ENCODE measurements at places on chromosomes 16 and 17.

- no peak for DNase-seq
These were observed 25.9 kb downstream of the AMFR start for GRCh38 chr16:56399486-56399885.

- no peak for DNase-seq
These were observed 309.0 kb upstream of the PMFBP1 start for GRCh38 chr16:72480911-72481310.

DNA sequence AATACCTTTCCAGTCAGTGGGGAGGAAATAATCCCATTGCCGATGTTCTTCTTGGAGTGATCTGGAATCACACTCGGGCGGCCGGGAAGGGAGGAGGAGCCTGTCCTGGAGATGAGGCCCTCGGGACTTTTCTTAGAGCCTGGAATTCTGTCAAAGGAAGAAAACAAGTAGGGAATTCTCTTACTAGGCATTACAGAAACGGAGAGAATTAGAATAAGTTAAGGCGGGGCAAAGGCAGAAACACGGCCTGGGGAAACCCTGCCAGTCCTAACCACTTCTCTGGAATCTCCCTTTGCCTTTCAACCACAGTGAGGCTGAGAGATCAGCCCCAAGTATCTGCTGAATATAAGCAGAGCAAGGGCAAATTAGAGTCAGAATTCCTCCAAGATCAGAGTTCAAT, 27.8 kb downstream of the USP36 start:
- no peak for DNase-seq

DNA sequence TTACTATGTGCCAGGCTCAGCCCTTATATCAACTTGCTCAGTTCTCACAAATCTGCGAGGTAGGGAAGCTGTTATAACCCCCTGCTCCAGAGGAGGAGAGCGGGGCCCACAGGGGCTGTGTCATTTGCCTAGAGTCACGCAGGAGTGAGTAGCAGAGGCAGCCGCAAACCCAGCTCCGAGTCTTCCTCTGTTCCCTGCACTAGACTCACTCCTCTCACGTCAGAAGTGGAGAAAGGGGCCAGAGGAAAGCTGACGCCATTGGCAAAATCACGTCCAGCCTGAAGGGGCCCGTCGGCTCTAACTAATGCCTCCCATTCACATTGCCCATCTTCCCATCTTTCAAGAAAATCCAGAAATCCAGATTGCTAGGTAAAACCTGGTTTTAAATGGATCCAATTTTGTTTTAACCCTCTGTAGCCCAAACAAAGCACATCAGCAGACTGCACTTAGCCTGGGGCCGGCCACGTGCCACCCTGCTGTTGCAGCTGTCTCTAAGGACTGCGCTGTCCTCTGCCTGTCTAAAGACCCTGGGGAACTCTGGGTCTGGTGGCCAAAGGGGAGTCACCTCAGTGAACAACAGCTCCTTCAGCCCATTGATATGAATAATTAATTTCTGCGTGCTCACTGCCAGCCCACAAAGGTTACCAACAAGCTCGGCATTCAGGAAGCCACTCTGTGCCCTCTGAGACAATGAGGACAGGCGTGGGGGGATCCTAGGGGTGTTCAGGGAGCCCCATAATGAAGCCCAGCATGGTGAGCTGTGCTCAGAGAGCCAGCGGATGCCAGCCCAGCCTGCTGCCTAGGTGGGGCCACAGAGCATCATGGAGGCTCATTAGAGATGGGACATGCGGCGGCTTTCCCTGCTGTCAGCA, 36.7 kb upstream of the ABR start:
- DNase-seq: no peak

- DNase-seq: no peak
These were observed 183.5 kb downstream of the SEC14L1 start for GRCh38 chr17:77324227-77324626.

GRCh38 chr17:6427279-6427781, 7.6 kb downstream of the AIPL1 start:
- no peak for DNase-seq

GRCh38 chr17:43430936-43431713, 32.3 kb downstream of the ARL4D start:
- no peak for DNase-seq

DNA sequence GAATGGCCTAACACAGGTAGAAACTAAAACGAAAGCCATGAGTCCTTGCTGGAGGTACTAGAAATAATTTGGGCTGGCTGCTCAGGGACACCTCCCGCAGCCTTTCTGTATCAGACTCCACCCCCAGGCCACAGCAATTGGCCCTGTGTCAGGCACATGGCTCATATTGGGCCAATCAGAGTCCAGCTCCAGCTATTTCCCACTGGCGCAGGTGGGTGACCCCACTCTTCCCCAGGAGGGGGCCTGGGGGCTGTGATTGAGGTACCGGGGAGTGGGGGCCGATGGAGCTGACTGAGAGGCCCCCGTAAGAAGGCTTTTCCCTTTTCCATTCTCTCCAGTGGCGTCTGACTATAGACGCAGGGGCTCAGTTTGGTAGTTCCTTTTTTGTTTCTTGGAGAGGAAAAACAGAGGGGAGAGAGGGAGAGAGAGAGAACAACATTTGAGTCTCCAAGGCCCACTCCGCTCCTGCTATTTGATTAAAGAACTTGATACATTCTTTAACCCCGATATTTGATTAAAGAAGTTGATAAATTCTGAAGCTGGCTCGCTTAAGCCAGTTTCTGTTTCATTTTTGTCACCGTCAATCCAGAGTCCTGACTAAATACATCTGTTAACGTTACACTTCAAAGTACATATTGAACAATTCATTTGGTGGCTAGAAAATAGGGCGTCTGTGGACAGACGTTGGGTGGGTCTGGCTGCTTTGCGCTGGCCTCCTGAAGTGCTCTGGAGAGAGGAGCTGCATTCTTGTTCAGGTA, 26.3 kb downstream of the FOXL1 start:
- DNase-seq: no peak

DNA sequence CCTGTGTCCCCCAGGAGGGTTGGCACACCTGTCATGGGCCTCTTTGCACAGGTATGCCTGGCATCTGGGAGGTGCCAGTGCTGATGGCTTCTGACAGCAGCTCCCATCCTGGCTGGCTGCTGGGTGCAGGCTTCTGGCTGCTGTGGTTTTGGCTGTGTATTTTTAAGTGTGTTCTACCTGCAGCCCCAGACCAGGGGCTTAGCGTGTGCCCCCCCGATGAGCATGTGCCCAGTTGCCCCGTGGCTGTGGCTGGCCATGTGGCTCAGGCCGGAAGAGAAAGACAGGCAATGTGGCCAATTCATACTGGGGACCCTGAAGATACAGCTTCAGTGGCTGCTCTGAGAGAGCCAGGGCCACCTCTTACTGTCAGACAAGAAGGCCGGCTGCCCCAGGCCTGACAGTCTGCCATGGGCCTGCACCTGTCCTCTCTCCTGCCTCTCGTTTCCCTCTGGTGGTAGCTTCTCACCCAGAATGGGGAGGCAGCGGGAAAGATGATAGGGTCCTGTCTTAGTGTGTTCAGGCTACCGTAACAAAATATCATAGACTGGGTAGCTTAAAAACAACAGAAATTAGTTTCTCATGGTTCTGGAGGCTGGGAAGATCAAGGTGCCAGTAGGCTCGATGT, 37.6 kb upstream of the LGALS9 start:
- no peak for DNase-seq

- peak; percentile 77 for DNase-seq
These were observed at the start of gene WDR90 for GRCh38 chr16:648781-649589. Gene WDR90 (plus strand): TSS chr16:649365. CDS start chr16:649417, 52 bp downstream.

DNA sequence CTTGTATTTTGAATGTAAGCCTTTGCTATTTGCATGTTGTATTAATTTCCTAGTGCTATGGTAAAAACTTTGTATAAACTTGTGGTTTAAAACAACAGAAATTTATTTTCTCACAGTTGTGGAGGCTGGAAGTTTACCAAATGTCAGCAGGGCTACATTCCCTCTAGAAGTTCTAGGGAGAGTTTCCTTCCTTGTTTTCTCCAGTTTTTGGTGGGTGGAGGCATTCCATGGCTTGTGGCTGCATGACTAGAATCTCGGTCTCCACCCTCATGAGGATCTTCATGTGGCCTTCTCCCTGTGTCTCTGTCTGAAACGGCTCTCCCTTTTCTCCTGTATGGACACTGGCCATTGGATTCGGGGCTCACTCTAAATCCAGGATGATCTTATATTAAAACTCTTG, 482.2 kb upstream of the GOT2 start:
- DNase-seq: no peak

- no peak for DNase-seq
These were observed 390 bp downstream of the ZNRF1 start for GRCh38 chr16:74999219-74999608.

GRCh38 chr17:63349478-63350000, 96.6 kb downstream of the CYB561 start:
- DNase-seq: no peak

DNA sequence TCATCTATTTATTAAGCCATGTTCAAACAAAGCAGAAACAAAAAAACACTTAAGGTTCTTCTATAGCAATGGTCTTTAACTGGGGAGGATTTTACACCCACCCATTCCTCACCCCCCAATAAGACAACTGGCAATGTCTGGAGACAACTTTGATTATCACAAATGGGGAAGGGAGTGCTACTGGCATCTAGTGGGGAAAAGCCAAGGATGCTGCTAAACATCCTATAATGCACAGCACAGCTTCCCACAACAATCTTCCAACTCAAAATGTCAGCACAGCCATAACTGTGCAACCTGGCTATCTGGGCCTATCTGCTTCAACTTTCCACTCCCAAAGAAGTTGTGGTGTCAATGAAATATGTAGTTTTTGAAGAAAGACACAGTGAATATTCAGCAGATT, 1044.4 kb downstream of the CDH8 start:
- DNase-seq: no peak

DNA sequence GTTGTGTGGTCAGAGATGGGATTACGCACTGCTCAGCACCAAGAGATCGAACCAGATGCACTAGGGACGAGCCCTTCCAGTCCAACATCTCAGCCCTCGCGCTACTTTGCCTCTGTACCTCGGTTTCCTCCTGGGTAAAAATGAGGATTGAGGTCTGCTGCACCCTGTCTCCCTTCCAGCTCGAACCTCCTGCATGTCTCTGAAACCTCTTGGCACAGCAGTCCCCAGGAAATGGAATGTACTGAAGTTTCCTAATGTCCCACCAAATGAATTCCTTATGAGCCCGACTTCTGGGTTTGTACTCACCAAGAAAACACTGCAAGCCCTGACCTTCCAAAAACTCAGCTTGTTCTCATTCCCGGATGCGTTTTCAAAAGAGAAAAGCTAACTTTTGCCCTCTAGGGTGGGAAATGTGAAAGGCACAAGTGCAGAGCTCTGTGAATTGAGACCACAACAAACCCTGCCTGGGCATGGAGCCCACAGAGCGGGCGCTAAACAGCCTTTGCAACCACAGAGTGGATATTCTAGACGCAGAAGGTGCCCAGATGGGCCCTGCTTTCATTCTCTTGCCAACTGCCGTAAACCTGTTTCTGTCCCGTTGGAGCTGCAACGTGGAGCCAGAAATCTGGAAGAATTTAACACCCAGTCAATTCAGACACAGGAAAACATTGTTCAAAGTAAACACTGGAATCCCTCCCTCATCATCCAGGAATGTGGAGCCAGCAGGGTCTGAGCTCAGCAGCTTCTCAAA, 10.3 kb downstream of the CDRT4 start:
- DNase-seq: no peak

- no peak for DNase-seq
These were observed 23.6 kb upstream of the GPRC5C start for GRCh38 chr17:74408262-74408661.

DNA sequence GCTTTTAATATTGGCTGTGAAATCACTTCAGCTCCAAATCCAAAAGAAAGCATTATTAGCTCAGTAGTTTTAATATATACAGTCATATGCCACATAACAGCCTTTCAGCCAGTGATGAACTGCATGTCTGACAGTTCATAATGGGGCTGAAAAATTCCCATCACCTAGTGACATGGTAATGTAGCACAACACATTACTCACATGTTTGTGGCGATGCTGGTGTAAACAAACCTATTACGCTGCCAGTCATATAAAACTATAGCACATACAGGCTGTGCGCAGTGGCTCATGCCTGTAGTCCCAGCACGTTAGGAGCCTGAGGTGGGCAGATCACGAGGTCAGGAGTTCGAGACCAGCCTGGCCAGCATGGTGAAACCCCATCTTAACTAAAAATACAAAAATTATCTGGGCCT, 92.2 kb downstream of the TUBD1 start:
- DNase-seq: no peak

DNA sequence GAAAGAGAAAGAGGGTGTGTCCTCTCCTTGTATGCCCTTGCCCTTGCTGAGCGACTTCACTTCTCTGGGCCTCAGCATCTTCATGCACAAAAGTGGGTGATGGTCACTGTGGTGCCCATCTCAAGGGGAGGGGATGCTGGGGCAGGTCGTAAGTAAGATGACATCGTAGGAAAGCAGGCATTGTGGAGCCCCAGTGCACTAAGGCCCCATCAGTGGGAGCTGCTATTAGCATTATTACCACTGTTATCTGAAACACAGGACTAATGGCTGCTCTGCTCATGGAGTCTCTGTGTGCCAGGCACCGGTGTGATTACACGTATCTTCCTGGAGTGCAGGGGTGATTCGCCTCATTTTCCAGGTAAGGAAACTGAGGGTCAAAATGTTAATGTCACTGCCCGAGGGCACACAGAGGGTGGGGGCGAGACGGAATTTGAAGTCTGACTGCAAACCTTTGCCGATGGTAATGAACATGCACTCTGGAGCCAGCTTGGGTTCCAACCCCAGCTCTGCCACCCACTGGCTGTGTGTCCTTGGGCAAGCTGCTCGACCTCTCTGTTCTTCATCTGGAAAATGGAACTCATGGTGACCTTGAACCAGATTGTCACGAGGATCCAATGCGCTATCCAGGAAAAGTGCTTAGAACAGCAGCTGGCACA, 63.2 kb upstream of the GSE1 start:
- DNase-seq: no peak

DNA sequence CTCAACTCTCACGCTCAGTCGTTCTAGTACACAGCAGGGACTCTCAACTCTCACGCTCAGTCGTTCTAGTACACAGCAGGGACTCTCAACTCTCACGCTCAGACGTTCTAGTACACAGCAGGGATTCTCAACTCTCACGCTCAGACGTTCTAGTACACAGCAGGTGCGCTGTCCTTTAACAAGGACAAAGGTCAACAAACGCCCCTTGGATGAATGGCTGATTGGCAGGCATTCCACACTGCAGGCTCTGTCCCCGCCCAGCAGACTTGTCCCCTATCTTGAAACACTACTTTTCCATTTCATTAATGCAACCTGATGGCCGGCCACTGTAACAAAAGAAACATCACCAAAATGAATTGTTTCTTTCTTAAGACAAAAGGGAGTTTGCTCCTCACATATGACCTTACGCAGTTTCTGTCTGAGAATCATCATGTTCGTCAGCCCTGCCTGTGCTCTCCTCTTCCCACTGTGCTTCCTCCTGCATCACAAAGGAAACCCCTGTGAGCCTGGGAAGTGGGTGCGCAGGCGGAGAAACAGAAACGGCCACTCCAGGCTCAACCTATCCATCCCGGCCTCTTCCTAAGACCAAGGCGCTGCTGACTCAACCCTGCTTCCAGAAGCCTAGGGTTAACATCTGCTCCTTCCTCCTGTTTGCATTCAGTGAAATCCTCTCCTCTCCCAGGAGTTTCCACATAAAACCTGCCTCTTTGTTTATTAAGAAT, 59.8 kb downstream of the ANKRD11 start:
- DNase-seq: no peak
